ENCODE measurements at places on chromosomes 11 and 22. TPM values are rescaled to one million over a fixed set of nuclear protein-coding genes. Genes with fewer than 3 reads are reported as not detected.

DNA sequence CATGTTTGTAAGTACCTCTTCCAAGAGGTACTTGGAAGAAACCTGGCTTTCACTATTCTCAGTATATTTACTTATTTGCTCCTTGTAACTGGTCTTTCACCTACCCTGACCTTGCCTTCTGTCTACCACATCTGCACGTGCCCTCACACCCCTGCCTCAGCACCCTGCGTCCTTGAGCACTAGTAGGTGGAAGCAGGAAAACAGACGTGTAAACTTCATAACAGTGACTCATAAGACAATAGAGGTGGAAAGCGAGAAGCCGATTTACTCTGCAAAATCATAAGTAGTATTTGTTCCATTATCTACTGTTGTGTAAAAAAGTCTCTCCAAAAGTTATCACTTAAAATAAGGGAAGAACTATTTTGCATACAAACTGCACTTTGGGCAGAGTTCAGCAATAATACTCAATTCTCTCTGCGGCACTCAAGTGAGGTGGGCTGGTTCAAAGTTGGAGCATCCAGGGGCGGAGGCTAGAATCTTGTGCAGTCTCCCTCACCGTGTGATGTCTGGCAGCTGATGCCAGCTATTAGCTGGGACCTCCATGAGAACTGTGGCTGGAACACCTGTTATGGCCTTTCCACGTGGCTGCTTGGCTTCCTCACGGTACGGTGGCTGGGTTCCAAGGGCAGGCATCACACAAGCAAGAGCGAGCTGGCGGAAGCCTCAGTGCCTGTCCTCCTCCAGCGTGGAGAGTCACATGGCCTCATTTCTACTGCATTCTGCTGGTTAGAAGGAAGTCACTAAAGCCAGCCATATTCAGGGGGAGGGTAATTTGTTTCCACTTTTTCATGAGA lies 30.4 kb downstream of the PACS1 start:
- H3K27me3 ChIP-seq: no peaks in the 10 kb centered on the region
- peak; percentile 86 for DNase-seq
- no peak overlapping the region for H3K4me3 ChIP-seq
- H3K4me1 ChIP-seq: peaks cover 18% of the 10 kb centered on the region

- H3K4me1 ChIP-seq: peaks cover 46% of the 10 kb centered on the region
- H3K4me3 ChIP-seq: no peak overlapping the region
- H3K27ac ChIP-seq: peak overlapping the region; percentile 69
- no peak for DNase-seq
- no peaks in the 10 kb centered on the region for H3K36me3 ChIP-seq
Measured at GRCh38 chr11:78081583-78081982, 1.9 kb upstream of the NDUFC2 start.

DNA sequence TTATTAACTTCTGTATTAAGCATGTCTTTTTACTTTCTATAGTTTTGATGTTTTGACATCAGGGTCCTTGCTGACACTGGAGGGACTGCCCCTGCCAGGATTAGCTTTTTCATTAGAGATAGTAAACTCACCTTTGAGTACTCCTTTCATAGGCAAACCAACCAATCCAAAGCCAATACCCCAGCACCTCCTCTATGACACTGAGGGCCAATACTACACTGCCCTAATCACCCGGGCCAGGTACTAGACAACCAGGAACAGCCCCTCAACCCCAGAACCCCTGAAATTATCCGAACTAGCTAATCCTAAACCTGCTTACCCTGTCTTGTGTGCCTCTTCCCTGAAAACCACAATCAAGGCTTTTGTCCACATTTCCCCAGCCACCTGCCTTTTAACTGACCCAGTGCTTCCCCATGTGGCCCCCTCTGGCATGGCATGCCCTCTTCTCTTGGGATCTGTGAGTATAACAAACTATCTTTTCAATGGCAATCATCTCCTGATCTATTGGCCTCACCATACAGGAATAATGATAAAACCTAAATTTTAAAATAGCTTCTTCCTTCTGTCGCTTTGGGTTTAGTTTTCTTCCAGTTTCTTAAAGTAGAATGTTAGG lies 31.2 kb downstream of the RAB6A start:
- H3K36me3 ChIP-seq: no peaks in the 10 kb centered on the region
- no peaks in the 10 kb centered on the region for H3K27me3 ChIP-seq
- no peak overlapping the region for H3K27ac ChIP-seq
- H3K4me1 ChIP-seq: no peaks in the 10 kb centered on the region
- H3K4me3 ChIP-seq: no peak overlapping the region

- no peak overlapping the region for H3K4me3 ChIP-seq
- H3K36me3 ChIP-seq: no peaks in the 10 kb centered on the region
- no peaks in the 10 kb centered on the region for H3K4me1 ChIP-seq
Measured at GRCh38 chr11:77287136-77287535, 14.3 kb downstream of the GDPD4 start.

DNA sequence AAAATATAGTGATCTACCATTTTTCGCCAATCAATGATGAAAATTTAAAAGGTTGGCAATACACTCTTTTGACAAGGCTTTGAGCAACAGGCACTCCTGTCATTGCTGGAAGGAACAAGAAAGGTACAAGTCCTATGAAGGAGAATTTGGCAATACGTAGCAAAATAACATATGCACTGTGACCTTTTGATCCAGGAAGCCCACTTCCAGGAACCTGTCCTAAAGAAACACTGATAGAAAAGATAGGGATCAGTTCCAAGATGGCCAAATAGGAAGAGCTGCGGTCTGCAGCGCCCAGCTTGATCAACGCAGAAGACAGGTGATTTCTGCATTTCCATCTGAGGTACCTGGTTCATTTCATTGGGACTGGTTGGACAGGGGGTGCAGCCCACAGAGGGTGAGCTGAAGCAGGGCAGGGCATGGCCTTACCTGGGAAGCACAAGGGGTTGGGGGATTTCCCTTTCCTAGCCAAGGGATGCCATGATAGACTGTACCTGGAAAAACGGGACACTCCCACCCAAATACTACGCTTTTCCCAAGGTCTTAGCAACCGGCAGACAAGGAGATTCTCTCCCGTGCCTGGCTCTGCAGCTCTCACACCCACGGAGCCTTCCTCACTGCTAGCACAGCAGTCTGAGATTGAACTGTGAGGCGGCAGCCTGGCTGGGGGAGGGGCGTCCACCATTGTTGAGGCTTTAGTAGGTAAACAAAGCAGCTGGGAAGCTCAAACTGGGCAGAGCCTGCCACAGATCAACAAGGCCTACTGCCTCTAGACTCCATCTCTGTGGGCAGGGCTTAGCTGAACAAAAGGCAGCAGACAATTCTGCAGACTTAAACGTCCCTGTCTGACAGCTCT lies 69.7 kb upstream of the GALNT18 start:
- no peaks in the 10 kb centered on the region for H3K27me3 ChIP-seq
- no peak overlapping the region for H3K27ac ChIP-seq
- no peak overlapping the region for H3K4me3 ChIP-seq
- no peaks in the 10 kb centered on the region for H3K36me3 ChIP-seq

- H3K27ac ChIP-seq: no peak overlapping the region
- no peaks in the 10 kb centered on the region for H3K4me1 ChIP-seq
- no peaks in the 10 kb centered on the region for H3K27me3 ChIP-seq
- no peak overlapping the region for H3K4me3 ChIP-seq
- DNase-seq: no peak
Measured at GRCh38 chr22:22721681-22722354, 77.4 kb downstream of the GGTLC2 start.

DNA sequence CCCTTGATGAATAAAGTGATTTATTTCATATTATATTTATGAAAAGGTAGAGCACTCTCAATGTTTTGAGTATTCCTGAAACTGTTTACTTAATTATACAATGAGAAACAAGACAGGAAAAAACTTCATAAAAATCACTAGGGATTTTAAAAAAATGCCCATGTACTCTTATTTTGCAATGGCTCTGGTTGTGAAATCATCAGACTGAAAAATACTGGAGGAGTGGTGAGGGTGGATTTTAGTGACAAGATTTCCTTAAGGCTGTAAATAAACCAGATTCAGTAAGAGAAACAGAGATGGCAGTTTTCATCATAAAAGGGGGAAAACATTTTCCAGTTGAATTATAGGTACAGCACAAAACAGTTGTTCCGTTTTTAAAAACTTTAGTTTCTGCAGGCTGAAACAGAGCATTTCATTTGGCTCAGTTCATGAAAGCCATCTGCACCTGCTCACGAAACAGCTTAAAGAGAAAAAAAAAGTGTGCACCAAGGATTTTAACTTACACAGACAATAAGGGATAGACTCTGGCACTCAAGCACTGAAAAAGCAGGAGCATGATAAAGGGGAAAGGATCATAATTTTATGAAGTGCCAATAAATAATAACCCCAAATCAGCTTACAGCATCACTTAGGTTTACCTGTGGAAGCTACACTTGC lies 100.7 kb downstream of the MAML2 start:
- H3K36me3 ChIP-seq: no peaks in the 10 kb centered on the region
- H3K27me3 ChIP-seq: no peaks in the 10 kb centered on the region
- H3K27ac ChIP-seq: peak overlapping the region; percentile 84
- no peak for DNase-seq
- peak overlapping the region; percentile 46 for H3K4me3 ChIP-seq
- peaks cover 50% of the 10 kb centered on the region for H3K4me1 ChIP-seq

- peaks cover 10% of the 10 kb centered on the region for H3K36me3 ChIP-seq
- peak overlapping the region; percentile 84 for H3K4me3 ChIP-seq
- H3K27ac ChIP-seq: peak overlapping the region; percentile 97
Measured at GRCh38 chr11:64285885-64286800, 495 bp downstream of the GPR137 start.

DNA sequence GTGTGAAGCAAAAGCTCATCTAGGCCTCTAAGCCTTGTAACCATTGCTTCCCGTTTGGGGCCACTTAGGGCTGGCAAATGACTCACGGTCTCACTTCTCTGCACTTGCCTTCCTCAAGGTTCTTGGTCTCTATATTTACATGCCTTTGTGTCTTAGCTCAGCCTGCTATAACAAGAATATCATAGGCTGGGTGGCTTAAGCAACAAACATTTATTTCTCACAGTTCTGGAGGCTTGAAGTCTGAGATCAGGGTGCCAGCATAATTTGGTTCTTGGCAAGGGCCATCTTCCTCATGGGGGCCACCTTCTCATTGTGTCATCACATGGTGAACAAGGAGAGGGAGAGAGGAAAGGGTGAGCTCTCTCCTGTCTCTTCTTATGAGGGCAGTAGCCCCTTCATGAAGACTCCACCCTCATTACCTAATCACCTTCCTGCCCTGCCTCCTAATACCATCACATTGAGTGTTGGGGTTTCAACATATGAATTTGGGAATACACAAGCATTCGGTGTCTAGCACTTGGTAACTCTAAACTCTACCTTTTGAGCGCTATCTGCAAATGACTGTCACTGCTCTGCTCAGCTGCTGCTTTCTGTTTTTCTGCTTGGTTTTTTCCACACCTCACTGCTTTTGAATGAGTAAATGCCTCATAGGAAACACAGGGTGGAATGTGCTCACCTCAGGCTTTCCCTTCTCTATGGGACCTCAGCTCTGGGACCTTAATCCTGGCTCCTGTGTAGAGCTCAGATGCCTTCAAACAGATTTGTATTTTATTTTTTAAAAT lies 16.2 kb upstream of the ME3 start:
- DNase-seq: no peak
- no peaks in the 10 kb centered on the region for H3K36me3 ChIP-seq
- no peak overlapping the region for H3K4me3 ChIP-seq
- H3K27ac ChIP-seq: no peak overlapping the region
- H3K4me1 ChIP-seq: peaks cover under 1% of the 10 kb centered on the region

- no peak for DNase-seq
- no peaks in the 10 kb centered on the region for H3K36me3 ChIP-seq
- no peaks in the 10 kb centered on the region for H3K27me3 ChIP-seq
- H3K4me1 ChIP-seq: no peaks in the 10 kb centered on the region
- no peak overlapping the region for H3K27ac ChIP-seq
Measured at GRCh38 chr22:45828841-45829240, 148.1 kb downstream of the WNT7B start.

GRCh38 chr11:130606781-130607511 lies 158.5 kb downstream of the ADAMTS15 start:
- DNase-seq: no peak
- no peak overlapping the region for H3K27ac ChIP-seq
- H3K36me3 ChIP-seq: no peaks in the 10 kb centered on the region

GRCh38 chr11:13997881-13998280 lies 35.4 kb downstream of the SPON1 start:
- no peak overlapping the region for H3K27ac ChIP-seq
- H3K36me3 ChIP-seq: no peaks in the 10 kb centered on the region
- no peaks in the 10 kb centered on the region for H3K27me3 ChIP-seq
- no peak for DNase-seq
- H3K4me1 ChIP-seq: no peaks in the 10 kb centered on the region
- H3K4me3 ChIP-seq: no peak overlapping the region

GRCh38 chr22:48055827-48056226 lies 1293.4 kb downstream of the TBC1D22A start:
- no peaks in the 10 kb centered on the region for H3K4me1 ChIP-seq
- no peak overlapping the region for H3K27ac ChIP-seq
- no peak overlapping the region for H3K4me3 ChIP-seq
- no peaks in the 10 kb centered on the region for H3K36me3 ChIP-seq
- peaks cover 3% of the 10 kb centered on the region for H3K27me3 ChIP-seq

- no peaks in the 10 kb centered on the region for H3K36me3 ChIP-seq
- no peak overlapping the region for H3K4me3 ChIP-seq
- no peak for DNase-seq
- H3K4me1 ChIP-seq: peaks cover 9% of the 10 kb centered on the region
- no peak overlapping the region for H3K27ac ChIP-seq
Measured at GRCh38 chr11:66133216-66133775, 63.2 kb downstream of the PACS1 start.

DNA sequence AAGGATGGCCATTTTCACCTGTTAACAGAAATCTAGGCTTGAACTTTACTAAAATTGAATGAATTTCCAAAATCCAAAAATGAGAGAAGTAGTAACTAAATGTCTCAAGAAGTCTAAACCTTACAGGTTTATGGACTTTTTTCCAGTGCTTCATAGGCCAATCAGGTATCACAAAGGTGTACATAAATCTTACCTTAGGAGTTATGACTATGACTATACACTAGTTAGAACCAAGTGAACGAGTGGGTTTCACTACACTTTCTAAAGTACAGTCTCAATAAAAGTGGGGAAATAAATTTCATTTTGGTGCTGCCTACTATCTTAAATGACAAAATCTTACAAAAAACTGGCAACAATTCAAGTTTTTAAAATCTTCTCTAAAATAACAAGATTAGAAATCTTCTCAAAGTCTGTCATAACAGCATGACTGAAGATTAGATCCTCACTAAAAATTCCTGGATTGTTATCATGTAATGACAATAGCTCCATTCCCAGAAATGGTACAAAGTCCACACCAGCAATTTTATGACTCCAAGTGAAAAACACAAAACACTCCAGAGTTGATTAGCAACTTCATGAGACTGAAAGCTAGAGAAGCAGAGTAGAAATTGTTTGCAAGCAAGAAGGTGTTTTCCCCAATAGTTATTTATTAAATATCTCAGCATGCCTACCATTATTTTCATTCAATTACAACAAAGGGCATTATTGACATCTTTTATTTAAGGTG lies 20.9 kb downstream of the SOX6 start:
- no peaks in the 10 kb centered on the region for H3K27me3 ChIP-seq
- DNase-seq: no peak
- no peak overlapping the region for H3K4me3 ChIP-seq
- H3K27ac ChIP-seq: no peak overlapping the region
- H3K36me3 ChIP-seq: no peaks in the 10 kb centered on the region

GRCh38 chr11:35013514-35014233 lies 97.3 kb downstream of the PDHX start:
- no peaks in the 10 kb centered on the region for H3K36me3 ChIP-seq
- no peak for DNase-seq
- no peak overlapping the region for H3K27ac ChIP-seq
- no peaks in the 10 kb centered on the region for H3K27me3 ChIP-seq
- H3K4me3 ChIP-seq: no peak overlapping the region

Gene MB
- 0.98 TPM for total RNA-seq

Gene MS4A14
- total RNA-seq: 35.6 TPM

Gene SCO2
- 10.2 TPM for total RNA-seq

Gene LRRC51
- 19.2 TPM for total RNA-seq

Gene P2RX6
- 0.39 TPM for total RNA-seq

Gene POLR2F
- 48.9 TPM for total RNA-seq

Gene GSTT2B
- 19.8 TPM for total RNA-seq

Gene CYP2D6
- 4.2 TPM for total RNA-seq

Gene MAPK8IP2
- total RNA-seq: 4.4 TPM

Gene SERHL2
- 2.2 TPM for total RNA-seq

Gene RAB38
- 9.6 TPM for total RNA-seq
